NCI-H1417 (cell line): ENCODE measurements at places on chromosomes 7 and 10.

- DNase-seq = peak; percentile 43
These were observed 7.1 kb upstream of the EMX2 start for GRCh38 chr10:117535298-117536071.

DNA sequence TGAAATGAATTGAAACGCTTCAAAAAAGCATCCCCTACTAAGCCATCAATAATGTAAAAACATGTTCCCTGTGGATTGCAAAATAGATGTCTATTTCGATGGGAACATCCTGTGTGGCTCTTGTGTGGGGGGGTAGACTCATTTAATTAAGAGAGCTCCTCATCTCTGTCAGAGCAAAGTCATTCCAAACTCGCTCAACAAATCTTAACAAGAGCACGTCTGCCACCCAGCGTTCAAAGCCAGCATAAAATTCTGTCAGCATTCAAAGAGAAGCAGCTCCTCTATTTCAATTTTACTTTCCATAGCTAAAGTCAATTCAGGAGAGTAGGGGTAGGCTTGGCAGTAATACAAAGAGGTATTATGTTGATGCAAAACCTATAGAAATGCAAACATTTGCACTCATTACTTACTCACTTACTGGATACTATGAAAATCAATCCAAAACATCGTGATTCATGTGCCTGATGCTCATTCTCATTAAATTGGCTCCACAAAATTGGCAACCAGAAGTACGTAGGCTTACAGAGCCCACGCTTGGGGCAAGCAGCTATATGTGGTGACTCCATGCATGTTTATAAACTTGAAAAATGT is 114.9 kb downstream of the IPMK start:
- peak; percentile 26 for DNase-seq

GRCh38 chr7:80468931-80469714 is 42.7 kb downstream of the GNAT3 start:
- no peak for DNase-seq

DNA sequence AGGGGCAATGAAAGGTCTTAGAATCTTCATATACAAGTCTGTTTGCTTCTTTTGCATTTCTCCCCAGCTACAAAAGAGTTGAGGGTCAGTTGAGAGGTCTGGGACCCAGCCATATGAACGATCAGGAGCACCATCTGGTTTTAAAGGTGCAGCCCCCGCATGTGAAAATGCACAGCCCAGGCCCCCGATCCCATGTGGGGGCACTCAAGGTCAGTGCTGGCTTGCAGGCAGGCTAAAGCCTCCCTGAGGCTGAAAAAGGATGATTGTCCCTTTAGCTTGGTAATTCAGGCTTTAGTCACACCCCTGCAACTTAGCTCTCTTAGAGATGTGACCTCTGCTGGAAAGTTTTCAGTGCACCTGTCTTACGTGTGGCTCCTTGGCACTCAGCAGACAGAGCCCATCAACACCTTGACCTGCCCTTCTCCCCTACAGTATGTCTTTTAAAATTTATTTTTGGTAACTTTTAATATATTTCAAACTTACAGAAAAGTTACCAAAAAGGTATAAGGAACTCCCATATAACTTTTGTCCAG is 80.1 kb upstream of the PDCD4 start:
- no peak for DNase-seq

DNA sequence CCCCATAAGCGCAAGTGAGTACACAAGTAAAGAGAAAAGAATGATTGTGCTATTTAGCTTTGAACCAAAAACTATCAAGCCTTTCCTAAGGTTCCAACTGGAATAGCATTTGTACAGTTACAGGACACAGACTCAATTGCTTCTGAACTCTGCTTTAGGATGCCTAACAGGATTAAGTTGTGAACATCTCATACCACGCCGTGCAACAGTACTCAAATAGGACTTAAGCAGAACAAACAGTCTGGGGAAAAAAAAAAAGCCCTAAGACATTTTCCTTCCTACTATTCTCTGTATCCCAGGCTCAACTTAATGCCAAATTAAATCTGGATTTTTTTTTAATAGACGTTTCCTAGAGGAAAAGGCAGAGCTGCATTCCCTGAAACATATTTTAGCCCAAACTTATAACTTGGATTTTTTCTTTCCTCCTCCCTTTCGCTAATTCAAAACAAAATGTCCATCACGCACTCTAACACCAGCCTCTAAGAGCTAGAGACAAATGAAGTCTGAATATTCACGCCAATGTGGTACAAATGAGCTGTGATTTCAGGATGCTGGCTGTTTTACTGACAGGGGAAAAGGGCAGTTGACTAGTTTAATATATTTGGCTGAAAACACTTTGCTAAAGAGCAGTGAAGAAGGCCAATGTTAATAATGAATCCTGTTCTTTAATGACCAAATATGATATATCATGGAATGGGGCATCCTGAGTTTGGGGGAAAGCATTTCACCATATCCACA is 68.6 kb downstream of the CALD1 start:
- no peak for DNase-seq

GRCh38 chr10:123558651-123559050 is 107.5 kb upstream of the GPR26 start:
- DNase-seq = no peak

DNA sequence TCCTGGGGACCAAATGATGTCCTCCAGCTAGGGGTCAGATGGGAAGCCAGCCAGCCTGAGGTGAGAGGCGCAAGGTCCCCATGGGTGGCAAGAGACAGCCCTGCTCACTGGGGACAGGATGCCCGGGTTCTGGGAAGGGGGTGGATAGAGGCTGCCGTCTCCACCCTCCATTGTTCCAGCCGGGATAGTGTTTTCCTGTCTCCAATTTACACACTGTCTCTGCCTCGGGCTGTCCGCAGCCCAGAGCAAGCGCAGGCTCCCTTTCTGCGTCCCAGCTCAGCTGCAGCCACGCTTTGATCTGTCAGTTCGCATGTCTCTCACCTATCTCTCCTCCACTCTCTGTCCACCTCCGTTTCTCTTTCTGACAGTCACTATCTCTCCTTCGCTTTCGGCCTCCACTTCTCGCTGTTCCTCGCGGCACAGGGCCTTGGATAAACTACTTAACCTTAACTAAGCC is 2.1 kb downstream of the EPHB4 start:
- no peak for DNase-seq

GRCh38 chr10:36640626-36641025 is 484.8 kb upstream of the ANKRD30A start:
- no peak for DNase-seq

- DNase-seq = no peak
These were observed 411.6 kb downstream of the GFRA1 start for GRCh38 chr10:115861455-115861854.

GRCh38 chr7:150944066-150945042 is 33.8 kb downstream of the KCNH2 start:
- DNase-seq = no peak

DNA sequence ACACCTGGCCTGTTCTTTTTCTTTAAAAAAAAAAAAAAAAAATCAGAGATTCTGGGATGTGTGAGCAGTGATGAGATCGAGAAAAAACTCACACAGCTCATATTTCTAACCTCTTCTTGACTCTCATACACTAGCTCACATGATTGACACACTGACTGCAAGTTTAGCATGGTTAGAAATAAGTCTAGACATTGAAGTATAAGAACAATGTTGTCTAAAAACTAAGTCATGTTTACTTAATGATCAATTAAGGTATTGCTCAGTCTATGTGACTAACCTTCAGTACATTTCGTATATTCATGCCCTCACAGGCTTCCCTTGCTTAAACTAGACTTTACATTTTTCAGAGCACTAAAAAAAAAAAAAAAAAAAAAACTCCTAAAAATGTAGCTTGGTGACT is 775.1 kb downstream of the GATA3 start:
- DNase-seq = no peak

GRCh38 chr7:90593205-90593604 is 2.9 kb upstream of the CDK14 start:
- no peak for DNase-seq

GRCh38 chr10:76251841-76252671 is 820.6 kb downstream of the LRMDA start:
- DNase-seq = no peak

DNA sequence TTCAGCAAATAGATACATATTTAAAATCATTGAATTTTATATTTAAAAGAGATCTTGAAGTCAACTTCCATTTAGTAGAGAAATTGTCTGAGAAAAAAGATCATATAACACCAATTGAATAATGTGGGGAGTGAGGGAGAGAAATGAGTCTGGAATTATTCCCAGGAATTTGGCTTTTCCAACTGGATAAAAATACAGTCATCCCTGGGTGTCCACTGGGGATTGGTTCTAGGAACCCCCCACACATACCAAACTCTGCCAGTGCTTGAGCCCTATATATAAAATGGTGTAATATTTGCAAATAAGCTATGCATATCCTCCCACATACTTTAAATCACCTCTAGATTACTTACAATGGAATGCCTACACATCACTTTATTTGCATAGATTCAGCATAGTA is 162.8 kb upstream of the SEMA3C start:
- no peak for DNase-seq

- peak; percentile 80 for DNase-seq
These were observed 674 bp upstream of the FRA10AC1 start for GRCh38 chr10:93703066-93703465.

- DNase-seq = no peak
These were observed 79.7 kb downstream of the ALOX5 start for GRCh38 chr10:45453639-45454255.

- no peak for DNase-seq
These were observed 1.2 kb upstream of the INPP5A start for GRCh38 chr10:132536241-132536876.
